ENCODE measurements at places on chromosomes 7 and 10.

DNA sequence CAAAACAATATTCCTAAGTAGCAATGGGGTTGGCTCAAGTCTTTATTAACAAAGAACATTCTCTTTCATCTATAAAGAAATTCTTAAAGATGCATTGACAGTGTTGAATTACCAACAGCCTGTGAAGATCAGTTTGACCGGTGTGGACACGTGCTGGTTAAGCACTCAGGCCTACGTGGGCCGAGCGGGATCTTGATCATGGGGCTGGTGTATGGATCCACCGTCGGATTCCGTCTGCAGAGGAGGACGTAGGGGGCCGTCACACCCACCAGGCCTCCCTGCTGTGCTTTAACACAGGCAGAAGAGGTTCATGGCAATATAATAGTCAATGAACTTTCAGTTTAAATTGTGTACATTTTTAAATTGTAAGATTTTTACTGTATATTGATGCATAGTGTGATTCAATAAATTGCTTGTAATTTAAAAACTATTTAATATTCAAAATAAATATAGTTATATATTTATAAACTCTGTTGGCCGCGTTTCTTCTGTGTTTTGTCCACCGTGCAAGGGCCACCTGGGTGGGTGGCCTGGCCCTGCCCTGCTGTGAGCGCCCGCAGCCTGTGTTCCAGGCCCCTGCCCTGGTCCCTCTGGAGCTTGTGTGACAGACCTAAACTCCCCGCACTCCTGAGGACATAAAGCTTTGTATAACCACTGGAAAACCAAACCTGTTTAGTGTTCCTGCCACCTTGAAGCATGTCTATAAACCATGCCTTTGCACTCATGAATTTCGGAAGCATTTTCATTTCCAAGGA lies 1.9 kb upstream of the BHLHA15 start:
- DNase-seq, result no peak

GRCh38 chr10:10777279-10777678 lies 240.4 kb upstream of the CELF2 start:
- no peak for DNase-seq

- DNase-seq, result no peak
Measured at GRCh38 chr7:135165862-135166261, 4.6 kb downstream of the CYREN start.

DNA sequence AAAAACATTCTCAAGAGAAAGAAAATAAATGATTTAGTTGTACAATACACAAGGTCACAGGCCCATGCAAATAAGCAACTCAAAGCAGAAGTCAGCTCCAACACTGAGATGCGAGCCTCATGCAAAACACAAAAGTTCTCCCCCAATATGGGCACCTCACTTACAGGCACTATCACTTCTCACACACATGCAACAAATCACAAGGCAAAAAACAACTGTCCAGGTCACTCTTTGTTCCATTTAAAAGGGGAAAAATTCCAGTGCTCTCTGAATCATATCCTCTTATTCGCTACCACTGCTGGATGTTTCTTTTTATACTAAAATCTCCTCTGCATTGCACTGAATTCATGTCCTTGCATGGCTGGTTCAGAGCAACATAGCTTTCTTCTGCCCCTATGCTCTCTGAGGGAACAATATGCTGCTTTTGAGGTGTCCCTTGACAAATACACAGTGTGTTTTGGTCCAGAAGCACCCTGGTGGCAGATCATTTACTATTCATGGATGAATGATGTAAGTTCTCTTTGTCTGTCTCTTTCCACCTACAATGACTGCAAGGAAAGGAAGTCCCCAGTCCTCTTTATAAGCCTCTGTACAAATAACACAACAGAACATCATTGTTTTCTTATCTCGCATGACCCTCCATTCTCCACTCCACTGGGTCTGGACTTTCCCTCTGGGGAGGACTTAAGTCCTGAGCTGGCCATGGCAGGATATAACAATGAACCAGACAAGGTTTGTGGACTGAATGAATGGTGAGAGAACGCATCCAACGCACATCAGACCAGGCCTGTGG lies 85.4 kb upstream of the GSDME start:
- DNase-seq, result no peak

DNA sequence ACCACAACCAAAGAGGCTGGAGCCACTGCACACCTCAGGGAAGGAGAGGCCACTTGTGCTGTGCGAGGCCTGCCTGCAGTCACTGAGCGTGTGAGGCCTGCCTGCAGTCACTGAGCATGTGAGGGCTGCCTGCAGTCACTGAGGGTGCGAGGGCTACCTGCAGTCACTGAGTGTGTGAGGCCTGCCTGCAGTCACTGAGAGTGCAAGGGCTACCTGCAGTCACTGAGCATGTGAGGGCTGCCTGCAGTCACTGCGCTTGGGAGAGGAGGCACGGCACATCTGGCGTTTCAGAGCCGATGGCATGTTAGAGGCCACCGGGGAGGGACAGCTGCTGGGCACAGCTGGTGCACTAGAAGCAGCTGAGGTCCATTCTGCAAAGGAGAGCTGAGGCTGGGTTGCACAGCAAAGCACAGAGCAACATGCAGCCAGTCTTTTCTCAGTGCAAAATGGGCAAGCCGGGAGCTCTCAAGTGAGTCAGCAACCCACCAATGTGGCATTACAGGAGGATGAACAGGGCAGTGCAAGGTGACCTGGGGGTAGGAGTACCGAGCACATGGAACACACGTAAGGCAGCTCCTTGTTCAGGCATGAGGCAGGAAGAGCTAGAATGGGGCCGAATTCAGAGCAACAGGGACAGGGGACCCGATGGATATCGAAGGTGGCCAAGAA lies 540.1 kb downstream of the PTPRN2 start:
- DNase-seq, result no peak

Measured in neuronal stem cell (in vitro differentiated cells).